EL (cell line): ENCODE measurements at places on chromosomes 1 and 21.

DNA sequence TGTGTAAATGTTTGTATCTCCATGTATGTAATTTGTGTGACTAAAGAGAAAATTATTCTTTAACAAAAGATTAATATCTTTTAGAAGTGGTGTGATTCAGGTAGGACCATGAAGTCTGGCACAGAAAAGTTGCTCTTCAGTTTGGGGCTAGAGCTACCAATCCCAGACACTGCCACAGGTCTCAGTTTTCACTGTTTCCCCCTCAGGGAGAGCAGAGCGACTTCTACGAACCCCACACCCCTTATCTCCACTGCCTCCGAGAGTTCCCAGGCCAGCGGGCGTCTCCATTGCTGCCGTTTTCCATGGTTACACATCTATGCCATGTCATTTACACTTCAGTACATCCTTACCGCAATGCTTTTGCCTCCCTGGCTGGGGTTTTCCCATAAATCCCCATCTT lies 93.0 kb upstream of the SMYD2 start:
- no peak for DNase-seq

- DNase-seq, result no peak
These were observed 657 bp upstream of the HNRNPU start for GRCh38 chr1:244865028-244865371.

GRCh38 chr1:30134466-30135217 lies 588.7 kb downstream of the MATN1 start:
- no peak for DNase-seq

- no peak for DNase-seq
These were observed 1037.4 kb upstream of the TMPRSS15 start for GRCh38 chr21:19440792-19441655.

- DNase-seq, result no peak
These were observed 14.1 kb downstream of the LACTBL1 start for GRCh38 chr1:22958556-22958955.

GRCh38 chr1:69738458-69739250 lies 170.9 kb downstream of the LRRC7 start:
- DNase-seq, result no peak

- no peak for DNase-seq
These were observed 49.6 kb downstream of the AK4 start for GRCh38 chr1:65197636-65198035.

- no peak for DNase-seq
These were observed 19.1 kb downstream of the RUNX3 start for GRCh38 chr1:24910751-24911650.

DNA sequence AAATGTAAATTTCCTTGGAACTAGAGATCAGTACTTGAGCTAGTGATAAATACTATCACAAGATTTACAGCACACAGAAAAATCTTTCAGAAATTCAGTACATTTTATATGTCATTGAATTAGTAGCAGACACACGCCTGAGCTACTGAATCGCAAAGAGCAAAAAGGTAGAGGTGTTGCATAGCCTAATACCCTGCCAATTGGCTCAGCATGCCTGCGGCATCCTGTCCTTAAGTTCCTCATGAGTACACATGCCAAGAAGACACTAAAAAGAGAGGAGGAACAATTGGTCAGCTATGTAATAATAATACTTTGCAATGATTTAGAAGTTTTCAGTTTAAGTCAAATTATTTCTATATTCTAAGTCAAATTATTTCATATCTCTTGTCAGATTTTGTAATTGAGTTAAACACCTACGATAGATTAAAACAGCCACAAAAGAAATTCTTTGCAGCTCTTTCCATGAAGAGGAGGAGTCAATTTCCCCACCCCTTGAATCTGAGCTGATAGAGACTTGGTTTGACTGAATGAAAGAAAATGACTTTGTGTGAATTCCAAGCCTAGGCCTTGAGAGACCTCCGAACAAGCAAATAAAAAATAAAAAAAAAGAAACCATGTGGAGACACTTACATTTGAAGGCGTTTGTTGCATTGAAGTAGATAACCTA lies 36.2 kb upstream of the PKN2 start:
- no peak for DNase-seq

DNA sequence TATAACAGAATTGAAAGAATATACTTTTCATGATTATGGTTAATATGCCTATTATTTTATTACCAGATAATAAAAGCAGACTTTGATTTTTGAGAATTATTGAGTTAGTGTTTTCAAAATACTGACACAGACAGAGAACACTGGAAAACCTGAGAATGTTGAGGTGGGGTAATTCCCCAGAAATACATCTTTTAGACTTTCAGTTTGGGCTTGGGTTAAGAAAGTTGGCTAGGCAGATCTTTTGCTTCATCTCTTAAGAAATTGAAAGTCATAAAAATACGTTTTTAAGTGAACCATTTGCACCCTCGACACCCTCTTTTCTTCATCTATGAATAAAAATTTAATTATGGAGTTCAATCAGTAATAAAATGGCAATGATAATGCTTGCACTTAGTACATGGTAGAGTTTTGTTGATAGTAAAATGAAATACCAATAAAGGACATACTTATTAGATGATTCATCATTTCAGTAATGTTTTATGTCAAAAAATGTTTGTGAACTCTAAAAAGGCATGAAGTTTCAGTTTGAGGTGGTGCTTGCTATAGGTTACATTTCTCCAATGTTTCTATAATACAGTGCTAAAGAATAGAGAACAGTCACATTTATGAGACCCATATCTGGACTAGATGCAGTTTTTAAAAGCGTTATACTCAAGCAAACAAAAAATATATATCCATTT lies 1.9 kb upstream of the SAMSN1 start:
- no peak for DNase-seq

GRCh38 chr1:197173571-197174507 lies 27.4 kb upstream of the ASPM start:
- DNase-seq, result peak; percentile 59

DNA sequence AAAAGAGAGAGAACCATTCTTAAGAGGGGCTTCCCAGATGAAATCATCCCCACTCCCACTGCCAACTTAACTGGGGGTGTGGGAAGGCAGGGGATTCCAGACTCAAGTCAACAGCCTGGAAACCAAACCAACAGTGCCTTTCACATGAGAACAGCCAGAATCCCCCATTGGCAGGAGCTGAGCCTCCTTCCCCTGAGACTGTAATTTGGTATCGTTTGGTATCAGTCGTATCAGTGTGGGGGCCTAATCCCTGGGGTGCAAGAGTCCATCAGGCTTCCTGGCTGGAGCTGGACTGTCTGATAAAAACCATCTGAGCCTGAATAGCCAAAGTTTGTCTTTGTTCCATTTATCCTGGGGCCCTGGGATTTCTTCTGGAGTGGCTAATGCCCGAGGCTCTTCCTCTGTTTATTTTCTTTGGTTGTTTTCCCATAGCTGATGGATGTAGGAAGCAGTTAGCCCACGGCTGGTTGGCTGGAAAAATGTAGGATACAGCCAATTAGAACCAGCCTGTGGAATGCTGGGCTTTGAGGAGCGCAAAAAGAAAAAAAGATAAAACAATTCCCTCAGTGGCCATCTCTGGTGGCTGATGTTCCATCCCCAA lies 84.6 kb downstream of the LAMC2 start:
- peak; percentile 98 for DNase-seq

DNA sequence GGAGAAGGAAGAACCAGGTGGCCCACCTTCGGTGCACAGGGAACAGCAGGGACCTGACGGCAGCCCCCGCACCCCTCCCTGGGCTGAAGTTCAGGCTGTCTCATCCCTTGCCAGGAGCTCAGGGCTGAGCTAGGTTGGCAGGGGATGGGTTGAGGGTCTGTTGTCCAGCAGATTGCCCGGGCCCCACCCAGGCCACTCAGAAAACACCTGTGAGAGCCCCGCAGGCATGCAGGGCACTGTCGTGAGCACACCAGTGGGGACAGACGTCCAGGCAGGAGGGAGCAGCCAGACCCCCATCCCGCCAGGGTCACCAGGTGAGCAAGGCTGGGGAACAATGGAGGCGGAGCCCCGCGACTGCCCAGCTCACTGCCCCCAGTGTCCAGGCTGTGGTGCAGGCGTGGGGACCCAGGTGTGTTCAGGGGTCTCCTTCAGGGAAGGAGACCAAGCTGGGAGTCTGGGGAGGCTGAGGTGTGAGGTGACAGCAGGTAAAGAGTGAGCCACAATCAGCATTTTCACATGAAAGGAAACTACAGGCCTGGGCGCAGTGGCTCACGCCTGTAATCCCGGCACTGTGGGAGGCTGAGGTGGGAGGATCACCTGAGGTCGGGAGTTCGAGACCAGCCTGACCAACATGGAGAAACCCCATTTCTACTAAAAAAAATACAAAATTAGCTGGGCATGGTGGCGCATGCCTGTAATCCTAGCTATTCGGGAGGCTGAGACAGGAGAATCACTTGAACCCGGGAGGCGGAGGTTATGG lies 9.4 kb upstream of the SAMD11 start:
- no peak for DNase-seq

DNA sequence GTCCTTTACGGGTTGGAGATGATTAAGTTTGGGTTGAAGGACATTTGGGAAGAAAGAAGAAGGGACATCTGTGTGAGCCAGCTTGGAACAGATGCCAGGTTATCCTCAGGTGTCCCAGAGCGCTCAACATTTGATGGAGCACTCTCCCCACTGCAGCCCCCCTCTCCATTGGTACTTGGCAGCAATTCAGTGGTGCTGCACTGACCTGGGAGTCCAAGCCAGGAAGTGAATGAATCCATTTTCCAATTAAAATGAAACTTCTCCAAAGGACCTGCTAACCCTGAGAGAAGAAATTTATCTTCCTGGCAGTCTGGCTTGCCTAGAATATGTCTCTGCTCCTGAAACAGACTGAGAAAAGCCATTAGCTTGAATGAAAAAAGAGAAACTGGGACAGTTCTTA lies 67.1 kb downstream of the FGGY start:
- no peak for DNase-seq

GRCh38 chr1:26158908-26159742 lies at the start of gene FAM110D:
TSS of gene FAM110D (plus strand) at chr1:26159079. CDS start at chr1:26161292, 2,213 bp downstream.
- no peak for DNase-seq

DNA sequence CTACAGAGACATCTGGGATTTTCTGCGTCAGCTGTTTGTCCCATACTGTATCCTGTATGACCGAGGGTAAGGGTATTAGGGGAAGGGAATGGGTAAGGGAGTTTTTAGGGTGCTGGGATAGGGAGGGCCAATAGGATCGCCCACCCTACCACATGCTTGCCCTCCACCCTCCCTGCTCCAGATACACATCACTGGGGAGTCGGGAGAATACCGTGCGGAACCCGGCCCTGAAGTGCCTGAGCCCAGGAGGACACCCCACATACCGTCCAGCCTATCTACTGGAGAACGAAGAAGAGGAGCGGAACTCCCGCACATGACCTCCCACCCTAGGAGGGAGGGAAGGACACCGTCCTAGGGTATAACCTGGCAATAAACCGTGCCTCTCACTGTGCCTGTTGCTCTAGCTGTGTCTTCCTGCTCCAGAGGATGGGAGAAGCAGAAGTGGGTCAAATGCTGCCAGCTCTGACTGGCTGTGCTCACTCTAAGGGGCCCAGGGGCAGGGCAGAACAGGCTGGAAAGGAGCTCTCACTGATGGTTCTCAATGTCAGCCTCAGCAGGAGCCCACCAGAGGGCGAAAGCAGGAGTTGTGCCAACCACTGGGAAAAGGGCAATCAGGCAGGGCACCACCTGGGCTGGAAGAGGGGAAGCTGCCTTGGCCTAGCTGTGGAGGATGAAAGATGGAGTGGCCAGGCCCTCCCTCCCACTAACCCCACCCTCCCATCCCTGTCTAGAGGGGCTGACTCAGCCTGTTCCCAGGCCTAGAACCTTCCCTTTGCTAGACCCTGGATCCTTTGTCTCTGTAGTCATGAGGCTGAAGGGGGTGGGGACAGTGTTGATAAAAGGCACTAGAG lies 440 bp upstream of the LENEP start:
- peak; percentile 46 for DNase-seq

DNA sequence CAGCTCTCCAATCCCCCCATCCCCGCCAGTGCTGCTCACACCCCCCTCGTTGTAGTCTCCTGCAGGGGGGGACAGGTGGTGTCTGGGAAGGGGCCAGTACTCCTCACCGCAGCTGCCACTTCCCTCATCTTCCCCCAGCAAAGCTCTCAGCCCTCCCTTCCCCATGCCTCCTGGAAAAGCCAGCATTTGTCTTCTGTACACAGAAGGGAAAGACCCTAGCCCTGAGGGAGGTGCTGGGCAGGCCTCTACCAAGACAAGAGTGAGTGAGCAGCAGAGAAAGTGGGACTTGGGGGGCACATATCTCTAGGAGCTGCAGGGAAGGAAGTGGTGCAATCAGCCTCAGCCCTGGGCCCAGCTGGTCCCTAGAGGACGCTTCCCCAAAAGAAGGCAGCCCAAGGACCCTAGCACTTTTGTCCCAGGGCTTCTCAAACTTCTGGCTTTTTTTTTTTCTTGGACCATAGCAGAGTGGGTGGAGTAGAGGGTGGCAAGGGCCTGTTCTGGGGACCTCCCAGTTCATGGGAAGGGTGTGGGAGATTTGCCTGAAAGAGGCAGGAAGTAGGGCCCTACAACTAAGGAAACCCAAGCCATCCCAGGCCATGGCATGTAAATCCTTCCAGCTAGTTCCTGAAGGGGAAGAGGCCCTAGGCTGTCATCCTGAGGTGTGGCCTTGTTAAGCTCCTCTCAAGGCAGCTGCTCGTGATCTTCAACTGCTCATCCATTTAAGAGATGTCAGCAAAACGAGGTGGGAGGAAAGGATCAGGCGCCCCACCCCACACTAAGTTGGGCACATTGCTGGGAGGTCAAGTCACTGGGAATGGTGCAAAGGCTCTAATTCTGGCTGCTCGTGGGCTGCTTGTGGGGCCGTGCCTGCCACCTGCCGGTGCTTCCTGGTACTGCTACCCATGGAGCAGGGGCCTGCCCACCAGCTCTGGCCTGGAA lies 12.6 kb downstream of the ZC3H12A start:
- DNase-seq, result peak; percentile 73

DNA sequence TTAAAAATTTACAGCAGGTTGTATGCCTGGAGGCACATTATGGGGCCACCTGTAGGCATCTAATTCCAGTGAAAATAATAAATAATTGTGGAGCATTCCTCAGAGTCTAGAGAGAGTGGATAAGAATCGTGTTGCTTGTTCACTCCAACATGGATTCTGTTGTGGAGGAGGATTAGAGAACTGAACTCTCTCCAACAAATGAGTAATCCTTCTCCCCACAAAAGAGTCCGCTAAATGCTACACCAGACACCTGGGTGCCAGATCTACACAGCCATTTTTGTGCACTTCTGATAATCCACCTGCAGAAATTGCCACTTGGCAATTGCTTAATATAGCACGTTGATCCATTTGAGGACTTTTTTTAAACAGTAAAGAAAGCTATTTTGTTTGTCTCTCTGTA lies 113.7 kb upstream of the DPYD start:
- peak; percentile 34 for DNase-seq

GRCh38 chr1:82177192-82177591 lies 376.5 kb downstream of the ADGRL2 start:
- no peak for DNase-seq

DNA sequence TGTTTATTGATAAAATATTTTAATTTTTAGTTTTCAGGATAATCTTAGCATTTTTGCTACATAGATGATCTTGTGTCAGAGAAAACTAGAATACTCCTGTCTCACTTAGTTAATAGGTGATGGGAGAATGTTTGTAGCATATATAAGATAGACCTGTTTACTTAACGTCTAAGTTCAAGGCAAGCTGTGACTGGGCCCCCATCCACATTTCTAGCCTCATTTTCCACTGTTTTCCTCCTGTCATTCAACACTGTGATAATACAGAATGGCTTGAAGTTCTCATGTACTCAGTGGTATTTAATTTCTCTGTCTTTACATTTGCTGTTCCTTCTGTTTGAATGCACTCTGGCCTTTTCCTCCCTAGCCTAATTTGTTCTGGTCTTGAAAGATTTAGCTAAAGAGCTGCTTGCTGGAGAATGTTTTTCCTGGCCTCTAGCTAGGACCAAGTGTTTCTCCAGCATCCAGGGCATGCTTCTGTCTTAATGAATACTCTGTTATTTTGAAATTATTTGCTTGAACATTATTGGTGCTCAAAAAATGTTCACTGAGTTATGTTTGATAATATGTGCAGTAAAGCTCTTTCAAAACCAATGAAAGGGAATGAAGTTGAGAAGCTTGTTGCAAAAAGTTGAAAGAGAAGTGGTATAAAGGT lies 37.3 kb downstream of the USP25 start:
- DNase-seq, result no peak
